ENCODE measurements at places on chromosomes 2 and 18.

- DNase-seq = no peak
These were observed 39.9 kb downstream of the PRKCE start for GRCh38 chr2:45691171-45691999.

- DNase-seq = no peak
These were observed 121.3 kb upstream of the NRXN1 start for GRCh38 chr2:51153236-51153635.

GRCh38 chr2:233400341-233400740 lies 46.0 kb downstream of the DGKD start:
- DNase-seq = no peak

GRCh38 chr18:13369756-13370510 lies 151.4 kb downstream of the LDLRAD4 start:
- no peak for DNase-seq

DNA sequence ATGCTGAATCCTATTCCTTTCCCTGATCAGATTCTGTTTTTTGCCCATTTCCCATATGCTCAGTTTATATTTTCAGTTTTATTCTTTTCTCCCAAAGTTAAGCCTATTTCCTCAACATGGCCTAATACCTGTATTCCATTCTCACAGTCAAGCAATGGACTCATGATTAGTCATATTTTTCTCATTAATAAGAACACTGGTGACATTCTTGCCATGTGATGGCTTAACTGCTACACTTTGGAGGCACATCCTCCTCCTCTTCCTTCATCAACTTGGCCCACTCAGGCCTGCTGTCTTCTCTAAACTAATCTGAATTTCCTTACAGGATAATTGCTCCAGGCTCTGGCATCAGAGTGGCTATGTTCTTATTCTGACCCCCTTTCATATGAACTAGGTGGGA lies 679.2 kb downstream of the NYAP2 start:
- no peak for DNase-seq

DNA sequence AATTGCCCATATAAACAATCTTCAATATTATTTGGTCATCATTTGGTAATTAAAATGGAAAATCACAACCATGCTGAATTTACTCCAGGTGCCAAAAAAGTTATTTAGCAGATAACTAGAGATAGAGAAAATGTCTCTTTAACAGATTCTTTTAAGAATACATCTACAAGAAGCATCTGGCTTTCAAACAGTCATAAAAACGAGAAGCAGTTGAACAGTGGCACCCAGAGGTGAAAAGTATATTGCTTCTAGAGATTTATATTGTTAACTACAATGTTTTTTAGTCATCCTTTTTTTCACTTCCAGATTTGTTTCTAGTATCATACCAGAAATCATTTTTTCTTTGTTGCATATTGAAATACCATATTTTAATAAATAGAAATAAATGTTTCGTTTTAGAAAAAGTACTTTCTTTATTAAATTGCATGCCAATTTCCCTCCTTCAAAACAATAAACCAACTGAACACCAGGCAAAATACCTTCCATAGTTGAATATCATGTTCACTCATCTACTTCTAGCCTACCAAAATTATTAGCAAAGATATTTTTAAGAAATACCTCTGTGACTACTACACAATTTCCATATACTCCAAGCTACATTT lies 65.4 kb upstream of the HNRNPA3 start:
- DNase-seq = peak; percentile 70

Data from NCI-H526 treated with DMSO at 0.1 percent for 48 hours (cell line).